ENCODE measurements at places on chromosomes 3 and 15. TPM values are rescaled to one million over a fixed set of nuclear protein-coding genes. Genes with fewer than 3 reads are reported as not detected.

GRCh38 chr15:97082830-97083229 lies 752.3 kb downstream of the NR2F2 start:
- DNase-seq, result peak; percentile 85

DNA sequence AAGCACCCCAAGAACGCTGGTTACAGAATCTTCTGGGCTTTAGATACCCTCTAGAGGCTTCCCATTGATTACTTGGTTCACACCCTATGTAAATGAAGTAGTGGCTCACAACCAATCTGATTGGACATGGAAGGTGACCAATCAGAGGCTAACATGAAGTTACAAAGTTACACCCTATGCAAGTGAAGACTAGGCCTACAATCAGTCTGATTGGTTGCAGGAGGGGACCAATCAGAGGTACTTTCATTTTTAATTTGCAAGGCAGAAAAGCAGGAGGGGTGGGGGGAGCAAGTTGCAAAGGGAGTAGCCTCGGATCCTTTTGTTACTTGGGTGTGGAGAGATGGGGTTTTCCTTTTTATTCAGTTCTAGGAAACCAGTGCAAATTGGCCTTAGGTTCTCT lies 11.1 kb upstream of the RTP2 start:
- no peak for DNase-seq

GRCh38 chr3:196431181-196432136 lies 768 bp downstream of the UBXN7 start:
- peak; percentile 76 for DNase-seq

DNA sequence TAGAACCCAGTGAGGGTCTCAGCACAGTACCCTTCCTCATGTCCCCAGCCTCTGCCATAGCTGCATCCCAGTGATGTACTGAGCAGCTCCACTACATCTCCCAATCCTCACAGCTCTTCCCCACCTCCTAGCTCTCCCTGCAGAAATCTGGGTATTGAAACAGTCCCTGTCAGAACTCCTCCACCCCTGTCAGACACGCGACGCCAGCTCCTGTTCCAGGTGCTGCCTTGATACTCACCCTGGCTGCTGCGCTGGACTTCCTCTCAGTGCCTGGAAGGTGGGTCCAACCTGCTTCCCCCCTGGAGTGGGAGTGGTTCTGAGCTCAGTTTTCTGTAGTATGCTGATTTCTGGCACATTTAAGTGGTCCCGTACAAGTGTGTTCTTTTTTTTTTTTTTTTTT lies 160.9 kb upstream of the SLCO3A1 start:
- no peak for DNase-seq

DNA sequence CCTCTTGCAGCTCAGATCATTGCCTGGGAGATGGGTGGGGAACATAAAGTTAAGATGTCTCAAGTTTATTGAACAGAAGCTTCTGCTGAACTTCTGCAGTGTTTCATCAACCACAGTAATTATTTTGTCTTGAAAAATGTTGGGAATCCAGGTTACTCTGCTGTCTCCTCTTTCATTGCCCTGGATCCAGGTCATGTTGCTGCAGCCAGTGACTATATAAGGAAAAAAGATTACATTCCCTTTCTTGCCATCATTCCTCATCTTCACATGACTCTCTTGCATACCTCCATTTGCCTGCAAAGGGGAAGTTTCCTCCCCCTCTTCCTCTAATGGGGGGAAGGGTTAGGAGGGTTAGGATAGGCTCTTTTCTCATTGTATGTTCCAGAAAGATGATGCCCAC lies 15.1 kb downstream of the GMNC start:
- no peak for DNase-seq

DNA sequence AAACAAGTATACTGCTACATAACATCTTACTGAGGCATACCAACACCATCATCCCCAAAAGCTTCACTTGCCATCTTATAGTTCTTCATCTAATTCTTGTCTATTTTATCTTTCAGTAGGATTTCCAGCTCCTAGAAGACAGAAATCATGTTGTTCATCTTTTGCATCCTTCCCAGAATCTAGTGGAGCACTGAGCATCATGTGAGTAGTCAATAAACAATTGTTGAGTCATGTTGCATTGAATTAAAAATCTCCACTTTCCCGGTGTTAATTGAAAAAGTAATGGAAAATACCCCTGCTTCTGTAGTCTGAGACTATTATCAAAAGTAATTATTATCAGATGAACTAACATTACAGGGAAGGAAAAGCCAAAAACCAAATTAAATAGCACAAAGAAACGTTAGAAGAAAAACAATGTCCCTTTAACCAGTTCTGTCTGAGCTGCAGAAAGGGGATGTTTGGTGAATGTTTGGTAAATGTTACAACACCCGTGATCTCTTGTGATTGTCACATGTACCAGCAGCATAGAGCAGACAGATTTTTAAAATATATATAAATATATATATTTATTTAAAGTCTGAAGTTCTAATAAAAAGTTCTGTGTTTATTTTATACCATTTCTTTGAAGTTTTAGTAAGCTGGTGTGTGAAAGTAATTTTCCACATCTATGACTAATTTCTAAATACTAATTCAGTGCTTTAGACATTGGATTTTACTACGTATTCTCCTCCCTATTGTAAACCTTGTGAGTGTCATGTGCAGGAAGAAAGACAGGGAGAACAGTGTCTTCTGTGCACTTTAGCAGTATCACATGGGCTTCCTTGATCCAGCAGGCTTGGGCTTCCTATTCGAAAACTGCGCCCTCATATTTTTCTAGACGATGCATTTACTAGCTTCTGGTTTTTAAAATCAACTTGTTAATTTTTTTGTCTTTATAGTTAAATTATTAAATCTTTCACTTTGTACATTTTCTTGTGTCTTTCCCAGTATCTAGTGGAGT lies 85.6 kb downstream of the RAP2B start:
- no peak for DNase-seq

IMPG2 gene
- polyA plus RNA-seq, result 0.61 TPM

ARHGAP31 gene
- 12.7 TPM for polyA plus RNA-seq

ACTRT3 gene
- polyA plus RNA-seq, result 4.9 TPM

MOBP gene
- 0.30 TPM for polyA plus RNA-seq
